Stimulated activated CD8-positive, alpha-beta memory T cell treated with anti-CD3 and anti-CD28 coated beads, Interleukin-12 subunit alpha, Interleukin-12 subunit beta, amount 100 ng/mL, for 4 hours (primary cell): ENCODE measurements at places on chromosomes 12 and 14.

DNA sequence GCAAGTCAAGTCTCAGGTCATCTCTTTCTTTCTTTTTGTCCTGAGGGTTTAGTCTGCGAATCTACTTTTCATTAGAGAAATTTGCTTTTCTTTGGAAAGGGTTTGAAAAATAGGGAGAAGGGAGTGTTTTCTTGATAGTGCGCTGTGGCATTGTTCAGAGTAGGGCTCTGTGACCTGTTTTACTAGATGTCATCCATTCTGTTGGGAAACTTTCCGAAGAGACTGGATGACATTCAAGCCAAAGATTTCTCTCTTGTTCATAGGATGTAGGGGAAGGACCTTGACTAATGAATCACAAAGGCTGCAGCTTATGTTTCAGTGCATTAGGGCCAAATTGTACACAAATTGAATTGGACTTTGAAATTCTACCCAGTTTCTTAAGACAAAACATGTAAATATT, 14.7 kb downstream of the DLST start:
- DNase-seq, result no peak

GRCh38 chr12:82708061-82708879, 21.6 kb downstream of the TMTC2 start:
- no peak for DNase-seq

DNA sequence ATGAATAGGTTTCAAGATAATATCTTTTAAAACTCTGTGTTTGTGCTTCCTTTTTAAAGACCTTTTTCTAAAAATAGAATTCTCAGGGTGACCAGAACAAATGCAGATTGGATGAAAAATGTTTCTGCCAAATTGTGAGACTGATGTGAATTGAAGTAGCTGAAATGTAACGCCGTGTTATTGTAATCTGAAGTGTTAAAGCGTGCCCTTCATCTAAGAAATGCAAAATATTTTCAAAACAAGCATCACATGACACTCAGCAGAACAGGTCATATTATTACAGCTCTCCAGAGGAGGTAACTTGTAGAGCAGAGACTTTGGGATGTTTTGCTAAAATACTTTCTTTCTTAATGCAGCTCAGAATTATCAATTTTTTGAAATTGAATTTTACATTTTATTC, 90.0 kb upstream of the PLEKHA5 start:
- no peak for DNase-seq

GRCh38 chr14:70924521-70924920, 17.3 kb downstream of the PCNX1 start:
- DNase-seq, result no peak

DNA sequence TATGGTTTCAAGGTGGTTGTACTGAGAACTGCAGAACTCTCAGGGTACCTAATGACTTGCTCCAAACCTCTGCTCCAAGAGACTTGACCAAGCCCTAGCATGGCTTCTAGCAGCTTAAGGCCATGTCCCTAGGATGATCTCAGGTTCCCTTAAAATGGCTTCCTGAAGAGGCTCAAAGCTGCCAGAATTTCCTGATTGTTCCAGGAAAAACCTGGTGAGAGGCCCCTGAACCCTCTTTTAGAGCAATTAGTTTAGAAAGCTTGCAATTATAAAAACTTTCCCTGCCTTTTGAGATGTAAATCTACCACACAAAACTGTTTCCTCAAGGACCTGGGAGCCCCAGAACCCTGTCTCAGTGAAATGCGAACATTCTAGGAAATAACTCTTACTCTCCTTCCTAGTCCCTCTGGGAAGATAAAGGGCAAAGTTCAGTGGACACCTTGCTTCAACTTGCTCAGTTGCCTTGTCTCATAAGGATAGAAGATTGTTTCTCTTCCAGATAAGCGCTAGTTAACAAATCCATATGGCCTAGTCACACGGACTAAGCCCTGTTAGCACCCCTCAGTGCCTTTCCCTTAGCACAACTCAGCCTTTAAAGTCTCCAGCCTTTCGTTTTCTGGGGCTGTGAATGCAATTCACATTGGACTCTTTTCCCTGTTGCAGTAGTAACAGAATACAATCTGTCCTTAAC, 2.5 kb downstream of the CMAS start:
- DNase-seq, result no peak

- DNase-seq, result no peak
These were observed 234.9 kb downstream of the KTN1 start for GRCh38 chr14:55814873-55815272.

DNA sequence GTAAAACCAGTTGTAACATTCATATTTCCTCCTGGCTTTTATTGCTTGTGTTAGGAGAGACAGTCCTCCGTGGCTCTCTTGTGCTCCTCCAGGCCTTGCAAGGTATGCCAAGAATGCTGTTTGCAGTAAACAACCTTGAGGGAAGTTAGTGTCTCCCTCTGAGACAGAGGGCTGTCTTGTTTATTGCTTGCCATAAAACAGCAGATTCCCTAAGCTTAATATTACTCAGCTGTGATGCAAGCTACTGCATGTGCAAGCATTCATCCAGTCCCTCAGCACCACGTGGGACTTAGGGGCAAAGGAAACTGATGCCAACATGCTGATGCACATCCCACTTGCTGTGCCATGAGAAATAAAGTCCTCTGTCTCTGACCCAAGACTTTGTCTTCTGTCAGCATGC, 6.6 kb downstream of the POMT2 start:
- no peak for DNase-seq

DNA sequence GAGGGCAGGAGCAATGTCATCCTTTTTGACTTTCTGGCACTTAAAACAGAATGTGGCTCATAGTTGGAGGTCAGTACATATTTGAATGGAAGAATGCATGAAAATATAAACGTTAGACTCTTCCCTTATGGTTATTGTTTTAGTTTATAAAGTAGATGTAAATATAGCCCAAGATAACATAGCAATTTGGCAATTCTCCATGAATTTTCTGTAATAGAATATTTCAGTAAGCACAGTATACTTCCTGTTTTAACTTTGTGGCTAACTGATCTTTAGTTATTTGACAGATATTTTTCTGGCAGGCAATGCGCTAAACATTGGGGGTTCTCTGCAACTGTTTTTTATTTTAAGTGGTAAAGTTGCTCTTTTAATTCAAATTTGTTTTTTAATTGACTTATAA, 763.0 kb downstream of the NRXN3 start:
- DNase-seq, result no peak

GRCh38 chr12:113582521-113583218, 111.0 kb upstream of the LHX5 start:
- DNase-seq, result no peak

- no peak for DNase-seq
These were observed 57.9 kb downstream of the ANO6 start for GRCh38 chr12:45273717-45274271.

- no peak for DNase-seq
These were observed 5.0 kb downstream of the IGF1 start for GRCh38 chr12:102475355-102475754.

DNA sequence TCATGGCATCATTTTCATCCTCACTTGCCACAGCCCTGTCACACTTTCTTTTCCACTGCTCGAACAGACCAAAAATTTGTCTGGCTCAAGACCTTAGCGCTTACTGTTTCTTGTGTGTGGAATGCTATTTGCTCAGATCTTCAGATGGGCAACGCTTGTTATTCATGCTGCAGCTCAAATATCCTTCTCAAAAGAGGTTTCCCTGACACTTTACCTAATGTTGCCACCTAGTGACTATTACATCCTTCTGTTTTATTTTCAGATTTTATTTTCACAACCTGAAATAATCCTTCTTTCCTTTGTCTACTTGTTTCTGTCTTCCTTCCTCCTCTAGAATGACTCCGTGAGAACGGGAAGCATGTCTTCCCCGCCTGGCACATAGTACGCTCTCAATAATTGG, 5.6 kb downstream of the FBXO33 start:
- DNase-seq, result no peak

DNA sequence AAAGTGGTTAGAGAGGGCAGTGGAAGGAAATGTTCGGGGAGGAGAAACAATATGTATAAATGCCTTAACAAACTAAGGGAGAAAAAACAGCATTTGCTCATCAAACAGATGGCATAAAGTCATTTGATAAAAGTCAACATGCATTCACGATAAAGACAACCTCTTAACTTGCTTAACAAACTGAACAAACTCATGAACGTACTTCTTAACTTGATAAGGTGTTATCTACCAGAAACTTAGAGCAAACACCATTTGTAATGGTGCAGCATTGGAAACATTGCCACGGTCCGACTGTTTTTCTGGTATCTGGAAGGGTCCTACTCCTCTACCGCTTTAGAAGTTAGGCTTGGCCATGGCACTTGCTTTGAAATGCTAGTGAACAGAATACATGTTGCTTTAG, 4.2 kb upstream of the RPS6KL1 start:
- no peak for DNase-seq

DNA sequence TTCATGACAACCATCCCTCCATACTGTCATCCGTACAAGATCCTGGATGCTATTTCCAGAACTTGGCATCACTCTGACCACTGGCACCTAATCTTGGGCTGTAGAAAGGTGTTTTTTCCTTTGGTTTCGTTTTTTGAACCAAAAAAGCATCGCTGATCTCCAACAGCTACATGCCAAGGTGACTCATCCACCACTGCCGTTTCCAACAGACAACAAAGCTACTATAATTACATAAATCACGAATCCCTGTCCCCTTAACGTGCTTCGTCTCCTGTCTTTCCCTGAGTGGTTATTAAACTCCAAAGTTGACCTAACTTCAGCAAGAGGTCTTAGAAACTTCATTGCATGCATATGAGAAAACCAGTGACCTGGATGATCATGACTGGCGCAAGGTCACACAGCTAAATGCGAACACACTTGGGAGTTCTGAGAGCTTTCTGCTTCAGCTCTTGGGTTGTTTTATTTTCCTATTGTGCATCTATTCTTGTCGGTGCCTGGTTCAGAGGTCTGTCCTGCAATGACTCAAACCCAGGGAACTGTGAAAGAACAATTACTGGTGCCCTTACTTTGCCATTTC, 99.9 kb downstream of the PPM1H start:
- no peak for DNase-seq

DNA sequence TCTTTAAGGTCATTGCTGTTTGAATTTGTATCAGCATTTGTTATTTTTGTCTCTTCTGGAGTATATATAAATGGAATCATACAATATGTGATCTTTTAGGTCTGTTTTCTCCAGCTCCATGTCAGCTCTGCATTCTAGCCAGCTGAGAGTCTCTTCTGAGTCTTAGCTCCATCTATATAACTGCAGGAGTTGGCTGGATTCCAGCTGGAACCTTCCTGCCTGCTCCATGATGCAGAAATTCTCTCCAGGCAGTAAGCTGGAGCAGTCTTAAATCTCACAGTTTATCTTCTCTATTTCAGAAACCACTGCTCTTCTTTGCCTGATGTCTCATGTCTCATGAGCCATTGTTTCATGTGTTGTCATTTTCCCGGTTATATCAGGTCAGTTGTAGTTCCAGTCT, 827.6 kb downstream of the NRXN3 start:
- no peak for DNase-seq

DNA sequence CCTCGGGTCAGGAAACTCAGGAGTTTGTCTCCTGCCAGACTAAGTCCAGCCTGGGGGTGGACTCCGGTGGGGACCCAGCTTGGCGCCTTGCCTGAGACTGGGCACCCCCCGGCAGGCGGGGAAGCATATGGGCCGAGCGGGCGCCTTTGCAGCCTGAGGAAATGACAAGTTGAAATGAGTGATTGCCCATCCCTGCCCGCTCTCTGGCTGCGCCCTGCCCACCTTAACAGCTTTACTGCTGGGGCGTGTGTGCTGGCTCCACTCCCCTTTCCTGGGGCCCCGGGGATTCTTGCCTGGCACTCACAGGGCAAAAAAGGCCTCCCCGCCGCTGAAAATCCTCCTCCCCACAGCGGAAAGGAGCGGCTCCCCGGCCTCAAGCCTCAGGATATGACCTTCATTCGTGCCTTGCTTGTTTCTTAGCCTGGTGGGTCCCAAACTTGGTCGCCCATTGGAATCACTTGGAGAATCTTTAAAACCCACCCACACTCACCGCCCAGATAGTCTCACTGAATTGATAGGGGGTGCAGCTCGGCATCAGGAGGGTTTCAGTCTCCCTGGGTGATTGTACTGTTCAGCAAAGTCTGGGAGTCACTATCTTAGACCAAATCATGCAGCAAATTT, 1.5 kb downstream of the RFLNA start:
- no peak for DNase-seq

DNA sequence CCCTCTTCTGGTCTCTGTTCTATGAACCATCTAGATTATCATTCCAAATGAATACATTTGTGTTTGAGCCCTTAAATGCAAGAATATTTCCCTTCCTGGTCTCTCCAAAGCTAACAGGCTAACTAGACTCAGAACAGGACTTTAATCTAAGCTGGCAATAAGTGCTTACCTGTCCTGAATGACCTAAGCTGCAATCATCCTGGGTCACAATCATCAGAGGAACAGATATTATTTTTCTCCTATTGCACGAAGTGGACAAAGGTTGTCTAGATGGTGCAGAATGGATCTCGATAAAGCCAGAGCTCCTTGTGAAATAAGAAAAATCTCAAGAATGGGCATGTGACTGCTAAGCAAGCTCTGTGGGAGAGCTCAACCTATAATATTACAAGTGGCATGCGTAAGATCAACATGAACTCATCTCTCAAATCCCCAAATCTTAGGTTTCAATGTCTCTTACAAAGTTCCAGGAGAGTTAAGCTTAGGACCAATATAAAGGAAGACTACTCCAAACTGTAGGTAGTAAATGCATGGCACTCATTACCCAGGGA, 10.6 kb upstream of the NUMB start:
- DNase-seq, result no peak

GRCh38 chr12:59055204-59055860, 135.0 kb upstream of the LRIG3 start:
- DNase-seq, result no peak

- no peak for DNase-seq
These were observed 40.1 kb upstream of the VPS33A start for GRCh38 chr12:122306407-122306806.

DNA sequence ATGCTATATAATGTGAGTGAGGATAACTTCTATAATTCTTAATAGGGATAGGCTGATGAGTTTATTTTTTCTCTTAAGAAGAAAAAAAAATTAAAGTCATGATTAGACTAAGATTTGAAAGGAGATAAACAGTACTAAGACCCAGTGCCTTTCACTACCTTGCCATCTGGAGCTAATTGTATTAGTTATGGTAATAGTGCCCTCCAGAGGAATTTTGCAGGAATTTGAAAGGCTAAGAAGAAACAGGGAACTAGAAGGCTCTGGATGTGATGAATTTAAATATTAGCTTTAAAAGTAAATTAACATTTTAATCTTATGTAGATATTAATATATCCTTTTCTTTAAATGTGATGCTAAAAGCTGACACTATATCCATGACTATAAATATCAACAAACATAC, 36.6 kb upstream of the PIK3C2G start:
- DNase-seq, result no peak

DNA sequence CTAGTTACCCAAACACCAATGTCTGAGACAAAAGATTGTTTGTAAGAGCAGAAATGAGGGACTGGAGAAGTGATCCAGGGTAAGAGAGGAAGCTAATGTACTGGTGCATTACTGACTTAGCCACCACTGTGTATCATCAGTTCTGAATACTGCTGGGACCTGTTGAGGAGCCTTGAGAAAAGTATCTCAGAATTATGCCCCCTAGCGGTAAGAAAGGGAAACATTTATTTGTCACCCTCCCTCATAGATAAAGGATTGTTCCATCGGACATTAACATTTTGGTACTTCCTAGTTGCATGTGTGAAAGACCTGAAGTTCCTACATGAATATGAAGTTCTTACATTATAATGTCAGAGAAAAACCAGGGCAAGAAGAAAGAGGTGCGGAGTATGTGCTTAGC, 612.5 kb downstream of the FSCB start:
- DNase-seq, result no peak

- DNase-seq, result no peak
These were observed 190.7 kb downstream of the EXOC5 start for GRCh38 chr14:57078054-57078453.

GRCh38 chr12:115380546-115381120, 696.7 kb upstream of the TBX3 start:
- no peak for DNase-seq

GRCh38 chr12:50725011-50725942, 38.6 kb upstream of the ATF1 start:
- no peak for DNase-seq
